ENCODE measurements at places on chromosomes 2 and 18.

GRCh38 chr2:197805715-197806633 is 1.6 kb downstream of the PLCL1 start:
- no peak for DNase-seq

- DNase-seq: no peak
Measured at GRCh38 chr18:29711932-29712331, 1330.6 kb downstream of the DSC3 start.

DNA sequence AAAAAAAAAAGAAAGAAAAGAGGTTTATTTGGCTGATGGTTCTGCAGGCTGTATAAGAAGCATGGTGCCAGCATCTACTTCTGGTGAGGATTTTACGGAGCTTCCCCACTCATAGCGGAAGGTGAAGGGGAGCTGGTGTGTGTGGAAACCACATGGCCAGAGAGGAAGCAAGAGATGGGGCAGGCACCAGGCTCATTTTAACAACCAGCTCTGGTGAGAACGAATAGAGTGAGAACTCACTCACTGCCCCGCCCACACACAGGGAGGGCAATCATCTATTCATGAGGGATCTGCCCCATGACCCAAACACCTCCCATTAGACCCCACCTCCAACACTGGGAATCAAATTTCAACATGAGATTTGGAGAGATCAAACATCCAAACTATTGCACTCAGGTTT is 68.5 kb downstream of the MOGAT1 start:
- no peak for DNase-seq

GRCh38 chr2:173669271-173669853 is 295.8 kb downstream of the SP3 start:
- DNase-seq: no peak

DNA sequence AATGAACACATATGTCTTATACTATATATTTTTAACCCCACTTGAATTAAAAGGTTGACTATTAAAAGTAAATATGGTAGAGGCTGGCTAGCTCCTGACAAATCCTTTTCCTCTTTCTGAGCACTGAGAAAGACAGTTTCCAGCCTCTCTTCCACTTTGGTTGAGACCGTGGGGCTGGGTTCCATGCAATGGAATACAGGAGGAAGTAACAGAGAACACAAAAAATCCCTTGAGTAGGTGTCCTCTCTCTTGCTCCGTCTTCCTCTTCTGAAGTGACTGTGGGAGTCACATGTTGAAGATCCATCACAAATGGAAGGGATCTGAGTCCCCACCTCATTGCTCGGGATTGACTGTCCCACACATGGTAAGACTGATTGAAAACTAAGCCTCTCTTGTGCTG is 36.6 kb upstream of the SIGLEC15 start:
- DNase-seq: no peak

DNA sequence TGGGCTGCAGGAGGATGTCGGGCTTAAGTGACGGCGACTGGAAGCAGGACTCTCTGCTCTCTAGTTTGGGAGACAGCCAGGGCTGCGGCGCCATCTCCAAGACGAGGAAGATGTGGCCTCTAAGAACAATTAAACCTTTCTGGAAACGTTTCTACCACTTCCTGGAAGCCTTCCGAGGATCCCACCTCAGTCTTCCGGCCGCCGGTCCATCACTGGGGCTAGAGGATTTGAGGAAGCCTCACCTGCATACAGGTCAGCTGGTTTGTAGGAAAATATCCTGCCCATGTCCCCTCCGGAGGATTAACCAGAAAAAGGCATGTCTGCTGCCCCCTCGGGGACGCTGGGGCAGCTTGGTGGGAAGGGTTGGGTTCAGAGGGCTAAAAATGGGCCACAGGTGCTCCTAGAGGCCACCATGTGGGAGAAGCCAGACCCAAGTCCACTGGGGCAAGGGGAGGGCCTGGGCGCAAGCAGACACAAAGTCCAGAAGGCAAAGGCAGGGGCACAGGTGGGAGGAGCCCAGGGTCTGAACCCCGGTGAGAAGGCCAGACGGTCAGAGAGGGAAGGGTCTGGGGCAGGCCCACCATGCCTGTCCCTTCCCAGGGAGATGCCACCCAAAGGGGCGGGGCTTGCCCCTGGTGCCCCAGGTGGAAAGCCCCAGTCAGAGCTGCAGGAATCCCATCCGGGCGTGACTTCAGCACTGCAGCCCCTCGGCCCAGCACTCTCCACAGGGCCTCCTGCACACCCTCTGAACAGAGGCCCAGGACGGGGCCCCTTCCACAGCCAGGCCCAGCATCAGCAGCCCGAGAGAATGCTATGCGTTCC is 82.2 kb upstream of the ID2 start:
- DNase-seq: no peak

GRCh38 chr2:139645617-139646016 is 865.4 kb upstream of the NXPH2 start:
- DNase-seq: no peak

GRCh38 chr2:203683932-203684556 is 22.4 kb upstream of the CD28 start:
- no peak for DNase-seq

DNA sequence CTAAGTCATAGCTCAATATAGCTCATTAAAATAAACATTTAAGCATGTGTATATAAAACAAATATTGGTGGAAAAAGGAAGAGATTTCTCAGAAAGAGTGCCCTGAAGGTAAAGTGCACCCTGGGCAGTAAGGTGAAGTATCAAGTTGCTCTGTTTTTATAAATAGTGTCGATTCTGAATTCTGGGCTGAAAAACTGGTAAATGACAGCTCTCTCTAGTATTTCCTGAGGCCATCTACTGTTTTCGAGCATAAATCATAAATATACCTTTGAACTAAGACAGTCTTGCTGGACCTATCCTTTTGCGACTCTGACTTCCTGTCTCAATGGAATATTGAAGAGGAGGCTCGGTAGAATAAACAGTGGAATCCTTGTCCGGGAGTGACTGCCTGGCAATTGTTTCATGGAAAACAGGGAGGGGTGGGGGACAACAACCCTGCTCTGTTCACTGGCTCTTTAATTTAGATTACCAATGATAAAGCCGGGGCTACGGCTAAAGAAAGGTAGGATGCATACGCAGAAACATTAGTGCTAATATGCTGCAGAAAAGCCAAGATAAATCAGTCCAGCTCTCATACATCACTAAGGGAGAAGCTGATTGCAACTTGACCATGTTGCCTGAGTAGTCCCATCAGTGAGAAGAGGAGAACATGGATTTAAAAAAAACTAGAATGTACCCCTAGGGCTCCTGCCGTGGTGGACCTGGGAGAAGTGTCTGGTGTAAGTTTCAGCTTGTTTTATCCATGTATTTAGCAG is 124.1 kb downstream of the RAPGEF4 start:
- DNase-seq: peak; percentile 97

GRCh38 chr2:105886687-105887086 is 142.0 kb downstream of the NCK2 start:
- peak; percentile 11 for DNase-seq
